ENCODE measurements at places on chromosomes 13 and 19.

GRCh38 chr19:29329460-29330134, 116.6 kb upstream of the UQCRFS1 start:
- no peak for DNase-seq

DNA sequence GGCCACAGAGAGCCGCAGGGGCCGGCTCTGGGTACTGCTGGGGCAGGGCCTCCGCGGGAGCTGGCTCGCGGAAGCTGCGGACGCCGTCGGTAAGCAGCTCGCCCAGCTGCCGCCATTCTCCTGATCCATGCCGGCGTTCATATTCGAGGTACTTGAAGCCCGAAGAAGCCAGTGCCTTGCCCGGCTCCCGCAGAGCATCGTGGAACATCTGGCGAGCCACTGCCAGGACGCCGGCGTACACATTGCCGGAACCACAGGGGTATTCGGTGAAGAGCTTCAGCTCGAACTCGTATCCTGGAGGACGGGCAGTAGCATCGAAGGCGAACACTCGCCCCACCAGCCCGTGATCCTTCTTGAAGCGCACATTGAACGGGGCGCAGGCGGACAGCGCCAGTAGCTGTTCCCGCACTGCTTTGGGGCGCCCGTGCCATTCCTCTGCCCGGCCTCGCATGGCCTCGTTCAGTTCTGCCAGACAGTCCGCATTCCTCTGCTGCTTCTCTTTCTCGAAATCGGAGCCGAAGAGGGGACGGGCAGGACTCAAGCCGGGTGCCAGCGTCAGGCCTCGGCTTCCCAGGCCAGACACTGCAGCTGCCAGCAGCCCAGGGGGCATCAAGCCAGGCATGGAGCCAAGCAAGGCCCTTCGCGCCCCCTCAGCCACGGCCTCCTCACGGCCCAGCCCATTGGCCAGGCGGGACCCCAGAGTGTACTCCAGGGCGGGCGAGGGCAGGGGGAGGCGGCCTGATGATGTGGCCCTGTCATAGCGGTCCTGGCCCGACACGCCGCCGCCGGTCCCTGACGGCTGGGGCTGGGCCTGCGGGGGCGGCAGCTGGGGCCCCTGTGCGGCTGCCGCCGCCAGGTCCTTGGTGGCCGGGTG, 1.0 kb downstream of the IRF2BP1 start:
- no peak for DNase-seq

- DNase-seq, result no peak
Measured at GRCh38 chr19:32908641-32909190, 39.1 kb upstream of the SLC7A9 start.

GRCh38 chr13:110617321-110618072, 2.2 kb downstream of the NAXD start:
- peak; percentile 33 for DNase-seq

DNA sequence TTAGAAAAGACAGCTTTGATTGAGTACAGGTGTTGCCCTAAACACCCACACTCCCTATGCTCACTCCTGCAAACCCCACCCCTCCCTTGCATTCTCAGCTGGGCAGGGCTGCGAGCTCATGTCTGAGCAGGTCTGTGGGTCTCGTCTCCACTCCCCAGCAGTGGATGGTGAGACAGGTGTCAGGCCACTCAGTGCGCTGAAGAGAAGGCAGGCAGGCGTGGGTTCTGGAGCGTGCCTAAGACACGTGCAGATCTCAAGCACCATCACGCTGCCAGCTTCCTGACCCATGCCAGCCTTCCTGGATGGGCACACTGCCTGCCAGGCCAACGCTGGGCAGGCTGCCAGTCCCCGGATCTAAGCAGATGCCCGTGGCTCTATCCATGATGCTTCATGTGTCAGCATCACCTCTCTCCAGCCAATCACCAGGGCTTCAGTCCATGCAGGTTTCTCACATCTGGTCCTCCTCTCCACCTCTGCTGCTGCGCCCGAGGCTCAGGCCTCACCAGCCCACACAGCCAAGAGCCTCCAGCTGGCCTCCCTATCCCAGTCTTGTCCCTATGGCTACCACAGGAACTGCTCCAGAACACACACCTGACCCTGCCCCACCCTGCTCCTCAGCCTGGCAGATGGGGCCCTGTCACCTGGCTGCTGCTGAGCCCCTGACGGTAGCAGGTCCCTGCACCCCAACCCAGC, 42.6 kb downstream of the EPS15L1 start:
- DNase-seq, result no peak

GRCh38 chr13:28529836-28530235, 34.9 kb upstream of the FLT1 start:
- DNase-seq, result no peak

GRCh38 chr13:110341445-110342244, 34.6 kb downstream of the COL4A2 start:
- no peak for DNase-seq

DNA sequence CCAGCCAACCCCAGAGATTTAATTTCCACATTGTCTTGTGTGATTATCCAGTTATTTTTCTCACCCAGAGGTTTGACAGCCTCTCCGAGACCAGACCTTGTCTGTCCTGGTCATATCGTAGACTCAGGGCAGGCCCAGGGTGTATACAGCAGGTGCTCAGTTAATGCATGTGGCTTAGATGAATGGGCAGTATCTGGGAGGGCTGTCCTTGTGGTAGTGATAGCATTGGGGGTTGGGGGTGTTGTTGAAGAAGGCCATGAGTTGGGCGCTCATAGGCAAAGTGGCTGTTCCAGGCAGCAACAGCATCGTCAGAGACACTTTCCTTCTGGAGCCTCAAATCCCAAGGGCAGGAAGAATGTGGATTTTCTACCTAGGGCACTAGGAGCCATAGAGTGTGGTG, 16.9 kb downstream of the MAST3 start:
- no peak for DNase-seq

DNA sequence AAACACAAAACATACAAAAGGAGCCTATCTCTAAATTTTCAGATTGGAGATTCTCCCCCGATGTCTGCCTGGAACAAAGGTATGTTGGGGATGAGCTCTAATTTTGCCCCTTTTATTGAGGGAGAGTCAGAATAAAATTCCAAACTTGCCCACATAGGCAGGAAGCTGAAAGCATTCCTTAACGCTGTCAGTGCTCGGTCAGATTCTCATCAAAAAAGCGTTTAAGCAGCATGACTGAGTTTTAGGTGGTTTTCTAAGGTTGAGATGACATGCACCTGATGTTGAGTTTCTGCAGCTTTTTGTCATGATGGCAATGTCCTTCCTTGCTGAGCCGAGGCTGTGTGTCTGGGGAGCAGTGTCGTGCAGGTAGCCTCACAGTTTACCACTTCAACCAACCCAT, 48.4 kb upstream of the MEDAG start:
- no peak for DNase-seq

DNA sequence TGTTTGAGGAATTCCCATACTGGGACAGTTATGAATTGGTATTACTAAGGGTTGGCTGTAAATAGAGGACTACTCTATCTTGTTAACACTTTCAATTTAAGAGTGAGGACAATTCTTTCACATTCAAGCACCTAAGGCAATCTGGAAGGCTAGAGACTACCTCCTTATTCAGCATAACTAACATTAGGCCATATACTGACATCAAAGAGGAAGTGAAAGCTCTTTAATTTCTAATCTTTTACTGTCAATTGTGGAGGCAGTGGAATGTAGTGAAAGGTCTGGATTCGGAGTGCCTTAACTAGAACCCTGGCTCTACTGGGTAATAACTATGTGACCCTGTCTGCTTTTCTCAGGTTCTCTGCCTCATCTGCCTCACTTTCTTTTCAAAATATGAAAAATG, 134.0 kb downstream of the UFM1 start:
- no peak for DNase-seq

DNA sequence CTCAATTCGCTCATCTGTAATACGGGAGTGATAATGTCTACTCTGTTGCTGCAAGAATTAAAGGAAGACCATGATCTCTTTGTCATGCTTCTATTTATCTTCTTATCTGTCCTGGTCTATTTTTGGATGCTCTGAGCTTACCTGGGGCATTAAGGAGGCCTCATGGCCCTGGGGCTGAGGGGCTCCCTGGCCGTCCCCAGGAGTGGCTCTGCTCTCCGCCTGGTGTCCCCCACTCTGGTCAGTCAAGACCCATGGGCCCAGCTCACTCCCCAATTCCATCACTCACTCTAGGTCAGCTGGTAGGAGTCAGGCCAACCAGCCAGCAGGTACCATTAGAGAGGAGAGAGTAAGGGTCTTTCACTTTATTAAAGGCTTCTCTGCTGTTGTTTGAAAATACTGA, 1.1 kb upstream of the CHST8 start:
- no peak for DNase-seq

DNA sequence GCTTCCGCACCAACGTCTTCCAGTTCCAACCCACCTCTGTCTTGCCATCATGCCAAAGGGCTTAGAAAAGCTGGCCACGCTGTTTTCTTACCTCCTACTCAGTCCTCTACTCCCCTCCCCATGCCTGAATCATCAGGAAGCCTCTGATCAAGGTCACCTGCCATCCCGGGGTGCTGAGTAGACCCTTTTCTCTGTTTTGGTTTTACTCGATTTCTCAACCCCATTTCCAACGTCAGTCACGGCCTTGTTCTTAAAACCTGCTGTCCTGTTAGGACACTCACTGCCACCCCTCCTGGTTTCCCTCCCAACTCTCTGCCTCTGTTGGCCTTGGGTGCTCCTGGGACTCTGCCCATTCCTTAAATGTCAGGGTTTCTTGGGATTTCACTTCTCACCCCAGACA, 350.1 kb downstream of the FOXO1 start:
- no peak for DNase-seq

DNA sequence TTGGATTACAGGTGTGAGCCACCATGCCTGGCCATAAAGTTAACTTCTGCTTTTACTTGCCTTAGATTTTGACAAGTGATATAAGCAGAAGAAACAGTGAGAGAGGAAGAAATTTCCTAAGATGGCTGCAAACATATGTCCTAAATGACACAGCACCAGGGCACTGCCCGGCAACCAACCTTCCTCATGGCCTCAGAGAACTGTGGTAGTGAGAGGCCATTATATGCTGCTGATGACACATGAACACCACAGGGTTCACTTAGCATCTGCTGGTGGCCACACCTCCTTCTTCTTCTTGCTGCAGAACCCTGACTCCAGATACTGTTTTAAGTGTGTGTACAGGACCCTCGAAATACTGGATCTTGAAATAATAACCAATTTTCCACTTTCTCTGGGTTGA, 88.2 kb downstream of the KCTD12 start:
- DNase-seq, result no peak

DNA sequence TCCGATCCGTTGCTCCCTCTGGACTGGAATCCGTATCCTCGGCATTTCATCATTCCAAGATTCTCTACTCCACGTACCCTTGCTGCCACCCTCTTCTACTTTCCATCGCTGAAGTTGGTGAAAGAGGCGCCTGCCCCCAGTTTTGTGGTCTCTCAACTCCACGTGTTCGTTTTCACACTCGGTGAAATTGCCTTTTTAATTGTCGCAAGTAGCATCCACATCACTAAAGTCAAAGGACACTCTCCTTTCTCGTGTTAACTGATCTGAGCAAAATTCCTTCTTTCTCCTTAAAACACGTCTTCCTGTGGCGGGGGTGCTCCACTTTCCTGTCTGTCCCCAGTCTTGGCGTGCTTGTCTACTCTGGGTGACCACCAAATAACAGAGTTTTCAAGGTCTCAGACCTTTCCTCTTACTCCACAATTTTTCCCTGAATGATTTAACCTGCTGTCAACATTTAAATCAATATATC, 1.1 kb upstream of the TMTC4 start:
- no peak for DNase-seq

- no peak for DNase-seq
Measured at GRCh38 chr19:3725640-3726310, 17.6 kb downstream of the TJP3 start.

DNA sequence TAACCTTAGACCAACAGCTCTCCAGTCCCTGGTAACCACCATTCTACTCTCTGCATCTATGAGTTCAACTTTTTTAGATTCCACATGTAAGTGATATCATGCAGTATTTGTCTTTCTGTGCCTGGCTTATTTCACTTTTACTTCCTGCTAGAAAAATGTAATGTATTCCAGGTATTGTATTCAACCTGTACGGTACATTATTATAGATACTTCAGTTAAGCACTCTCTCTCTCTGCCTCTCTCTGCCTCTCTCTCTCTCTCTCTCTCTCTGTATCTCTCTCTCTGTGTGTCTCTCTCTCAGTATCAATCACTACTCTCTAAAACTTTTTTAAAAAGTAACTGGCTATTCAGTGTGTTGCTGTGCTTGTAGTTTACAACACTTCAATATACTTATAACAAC, 8.4 kb downstream of the DACH1 start:
- no peak for DNase-seq

- DNase-seq, result no peak
Measured at GRCh38 chr19:30625947-30626625, 253.9 kb downstream of the ZNF536 start.

- no peak for DNase-seq
Measured at GRCh38 chr19:10037809-10038208, 24.5 kb downstream of the RDH8 start.

GRCh38 chr19:42057846-42058245, 12.2 kb downstream of the GRIK5 start:
- no peak for DNase-seq

DNA sequence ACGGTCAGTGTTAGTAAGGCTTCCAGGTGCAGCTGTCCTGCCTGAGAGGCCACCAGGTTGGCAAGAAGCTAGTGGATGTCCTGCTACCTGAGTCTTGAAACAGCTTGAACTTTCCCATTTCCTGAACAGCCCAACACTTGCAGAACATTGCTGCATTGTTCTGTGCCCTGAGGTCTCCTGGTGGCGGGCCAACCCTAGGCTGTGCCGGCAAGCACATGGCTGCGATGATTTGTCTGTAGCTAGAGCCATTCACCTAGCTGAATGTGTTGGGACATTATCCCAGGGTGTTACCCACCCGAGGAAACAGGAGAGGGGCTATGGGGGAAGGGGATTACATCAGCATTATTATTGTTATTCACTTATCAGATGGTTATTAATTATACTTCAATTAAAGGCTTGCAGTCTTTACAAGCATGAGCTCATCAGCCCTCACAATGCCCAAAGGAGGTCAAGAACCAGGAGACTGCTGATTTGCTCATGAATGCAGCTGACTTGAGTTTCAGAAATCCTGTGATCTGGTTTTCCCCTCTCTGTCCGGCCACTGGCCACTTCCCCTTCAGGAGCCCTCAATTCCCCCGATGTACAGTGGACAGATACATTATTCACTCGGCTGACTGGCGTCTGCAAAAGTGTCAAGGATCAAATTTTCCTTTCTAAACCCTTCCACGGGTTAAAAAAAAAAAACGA, 187.6 kb upstream of the TSC22D1 start:
- no peak for DNase-seq

GRCh38 chr19:41085748-41086415, 2.4 kb upstream of the CYP2A13 start:
- DNase-seq, result no peak

- DNase-seq, result no peak
Measured at GRCh38 chr13:46491641-46492040, 61.3 kb upstream of the LRCH1 start.

- no peak for DNase-seq
Measured at GRCh38 chr19:18932216-18932841, 8.7 kb downstream of the HOMER3 start.

- DNase-seq, result no peak
Measured at GRCh38 chr19:19741184-19741583, 8.3 kb upstream of the ZNF14 start.

GRCh38 chr19:54189145-54189734, at the start of gene MBOAT7:
TSS of gene MBOAT7 (minus strand) at chr19:54189580. CDS start at chr19:54188508, 1,072 bp downstream.
- DNase-seq, result no peak

Measured in stromal cell of bone marrow (primary cell).